ENCODE measurements at places on chromosomes 4 and X.

- peak; percentile 14 for DNase-seq
Observed at GRCh38 chr4:184097241-184097605, 120.5 kb downstream of the ENPP6 start.

GRCh38 chr4:130640592-130640991, 1544.6 kb downstream of the C4orf33 start:
- no peak for DNase-seq

DNA sequence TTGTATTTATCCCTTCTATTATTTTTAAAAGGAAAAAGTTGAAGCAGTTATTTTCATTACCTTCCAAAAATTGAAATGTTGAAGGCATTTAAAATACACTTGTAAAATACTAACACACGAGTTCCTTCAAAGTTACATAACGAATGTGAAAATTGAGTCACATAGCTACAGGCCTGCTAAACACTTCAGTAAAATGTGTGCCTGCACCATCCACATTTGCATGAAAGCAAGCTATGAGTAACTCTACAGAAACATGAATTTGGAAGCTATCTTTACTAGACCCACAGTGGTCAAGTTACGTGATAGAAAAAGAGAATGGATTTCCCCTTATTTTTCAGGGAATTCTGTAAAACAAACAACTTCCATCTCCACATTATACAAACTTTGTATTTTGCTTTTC, 1148.8 kb upstream of the PCDH7 start:
- DNase-seq: no peak

- no peak for DNase-seq
Observed at GRCh38 chrX:20233336-20233735, 33.4 kb downstream of the RPS6KA3 start.

GRCh38 chrX:101485212-101485949, at the start of gene ARMCX4:
Gene ARMCX4, plus strand, starts transcription at chrX:101485456. Its CDS starts 3,134 bp downstream, at chrX:101488590.
- peak; percentile 78 for DNase-seq

- no peak for DNase-seq
Observed at GRCh38 chrX:10352536-10352935, 195.8 kb downstream of the CLCN4 start.

DNA sequence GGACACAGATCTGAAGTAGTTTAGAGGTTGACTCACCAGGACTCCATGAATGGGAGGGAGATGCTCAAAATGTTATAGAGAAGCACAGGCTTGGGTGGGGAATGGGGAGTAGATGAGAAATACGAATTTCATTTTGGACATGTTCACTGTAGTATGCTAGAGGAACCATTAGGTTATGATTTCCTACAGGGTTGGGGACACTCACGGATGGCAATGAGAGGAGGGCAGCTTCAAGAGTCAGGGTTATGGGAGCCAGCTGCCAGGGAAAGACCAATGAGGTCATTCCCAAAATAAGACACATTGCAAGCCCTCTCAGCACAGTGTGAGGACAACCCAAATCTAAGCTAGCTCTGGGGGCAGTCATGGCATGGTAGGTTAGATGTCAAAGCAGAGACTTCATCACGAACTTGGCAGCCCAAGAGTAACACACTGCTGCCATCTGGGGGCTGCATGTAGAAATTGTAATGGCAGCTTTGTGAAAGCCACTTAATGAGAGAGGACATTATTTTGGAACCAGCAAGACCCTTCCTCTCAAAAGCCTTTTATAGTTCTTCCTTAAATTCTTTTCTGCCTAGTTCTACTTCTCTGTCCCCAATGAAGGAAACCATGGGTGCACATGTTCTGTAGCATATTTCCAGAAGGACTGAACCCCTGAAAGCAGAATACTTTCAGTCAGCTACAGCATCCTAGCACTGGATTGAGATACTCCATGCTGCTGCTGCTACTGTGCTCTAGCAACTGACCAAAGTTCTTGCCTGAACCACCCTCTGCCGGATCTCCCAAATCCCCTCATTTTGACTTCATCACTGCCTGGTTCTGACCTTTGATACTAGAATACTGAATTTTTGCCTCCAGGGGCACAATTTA, 16.2 kb upstream of the ZCCHC12 start:
- DNase-seq: peak; percentile 38

DNA sequence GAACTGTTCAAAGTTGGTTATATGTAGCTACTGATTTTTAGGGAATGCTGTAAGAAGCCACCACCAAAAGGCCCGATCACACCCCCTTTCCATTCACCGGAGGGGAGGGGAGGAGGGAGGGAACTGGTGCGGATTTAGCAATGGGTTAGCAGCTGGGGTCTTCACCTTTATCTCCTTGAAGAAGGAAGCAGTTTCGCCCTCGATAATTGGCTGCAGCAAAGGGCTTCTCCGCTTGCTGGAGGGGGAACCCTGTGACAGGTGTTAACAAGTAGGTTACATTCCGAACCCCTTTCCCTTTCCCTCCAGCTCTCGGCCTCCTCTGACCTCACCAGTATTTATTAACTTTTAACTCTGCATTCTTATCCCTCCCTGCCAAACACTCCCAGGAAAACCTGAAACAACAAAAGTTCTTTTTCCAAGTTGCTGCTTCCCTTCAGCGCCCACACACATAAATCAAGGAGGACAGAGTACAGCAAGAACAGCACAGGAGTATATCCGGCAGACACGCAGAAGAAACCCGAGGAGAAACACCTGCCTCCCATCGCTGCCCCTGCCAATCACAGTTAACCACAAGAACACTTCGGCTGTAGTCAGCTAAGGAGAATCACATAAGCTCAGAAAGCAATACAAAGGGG, 39.8 kb upstream of the NAP1L5 start:
- DNase-seq: no peak

- no peak for DNase-seq
Observed at GRCh38 chr4:143514169-143514495, 630 bp downstream of the SMARCA5 start.

- DNase-seq: no peak
Observed at GRCh38 chrX:9676306-9676705, 89.3 kb downstream of the GPR143 start.

- peak; percentile 28 for DNase-seq
Observed at GRCh38 chr4:169116270-169116901, 106.3 kb upstream of the CBR4 start.

GRCh38 chr4:91577864-91578263, 725.9 kb upstream of the GRID2 start:
- no peak for DNase-seq

DNA sequence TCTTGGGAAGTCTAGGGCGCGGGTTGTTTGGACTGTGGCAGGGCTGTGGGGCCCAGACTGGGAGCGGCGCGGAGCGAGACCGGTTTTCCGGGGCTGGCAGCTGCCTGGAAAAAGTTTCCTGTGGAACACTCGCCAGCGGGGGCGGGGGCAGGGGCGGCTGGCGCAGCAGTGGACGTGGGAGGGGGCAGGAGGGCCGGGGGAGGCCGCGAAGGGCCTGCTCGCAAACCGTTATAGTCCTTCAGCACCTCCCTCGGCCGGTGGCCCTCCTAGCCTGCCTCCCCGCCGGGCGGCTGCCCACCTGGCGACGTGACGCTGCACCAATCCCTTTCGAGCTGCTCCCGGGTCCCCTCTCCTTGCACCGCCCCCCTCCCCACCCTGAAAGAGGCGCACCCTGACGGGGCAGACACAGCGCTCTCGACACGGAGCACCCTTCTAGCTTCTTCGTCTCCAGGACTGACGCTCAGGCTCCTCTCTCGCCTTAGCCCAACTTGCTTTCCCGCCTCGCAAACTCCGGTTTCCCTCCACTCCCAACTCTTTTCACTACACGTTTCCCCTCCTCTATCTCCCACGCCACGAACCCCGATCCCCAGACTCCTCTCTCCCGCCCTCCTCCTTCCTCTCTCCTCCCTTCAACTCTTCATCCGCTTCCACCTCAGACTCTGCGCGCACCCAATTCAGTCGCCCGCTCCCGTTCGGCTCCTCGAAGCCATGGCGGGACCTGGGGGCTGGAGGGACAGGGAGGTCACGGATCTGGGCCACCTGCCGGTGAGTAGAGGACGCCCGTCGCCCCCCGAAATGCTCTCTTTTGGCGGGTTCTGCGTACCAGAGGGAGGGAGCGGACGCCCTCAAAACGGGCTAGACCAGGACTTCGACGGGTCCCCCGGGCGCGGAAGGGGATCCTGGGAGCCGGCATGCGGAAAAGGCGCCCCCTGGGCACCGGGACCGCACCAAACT, at the start of gene NRK:
Gene NRK, plus strand, starts transcription at position 402 of the 954 bp plus-strand sequence. Its CDS starts 307 bp downstream, at position 709.
- no peak for DNase-seq

GRCh38 chr4:10897076-10897475, 212.5 kb upstream of the CLNK start:
- no peak for DNase-seq

DNA sequence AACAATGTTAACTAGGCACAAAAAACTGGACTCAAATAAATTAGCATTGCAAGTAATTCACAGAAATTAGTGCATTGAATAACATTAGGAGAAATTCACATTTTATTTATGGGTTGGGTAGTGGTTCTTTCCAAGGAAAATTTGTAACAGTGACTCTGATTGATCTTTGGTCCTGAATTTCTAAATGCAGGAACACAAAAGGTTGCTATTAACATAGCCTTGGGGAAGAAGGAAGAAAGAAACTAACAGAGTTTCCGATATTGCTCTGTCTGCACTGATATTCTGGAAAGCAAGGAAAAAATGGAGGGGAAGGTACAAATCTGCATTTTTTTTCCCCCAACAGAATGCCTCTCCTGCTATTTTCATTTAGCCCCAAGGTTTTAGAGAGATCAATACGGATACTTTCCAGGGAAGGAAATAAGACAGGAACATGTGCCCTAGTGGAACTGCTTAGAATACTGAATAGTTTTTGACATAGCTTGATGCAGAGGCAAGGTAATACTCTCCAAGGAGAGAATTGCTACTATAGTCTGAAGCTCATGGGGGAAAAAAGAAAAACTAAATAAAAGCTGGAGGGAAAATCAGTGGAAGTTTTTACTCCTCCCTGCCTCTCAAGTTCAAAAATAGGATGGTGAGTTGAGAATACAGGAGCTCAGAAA, 490.1 kb downstream of the RAPGEF2 start:
- no peak for DNase-seq

- DNase-seq: no peak
Observed at GRCh38 chrX:4935846-4936245, 1222.4 kb upstream of the PRKX start.

DNA sequence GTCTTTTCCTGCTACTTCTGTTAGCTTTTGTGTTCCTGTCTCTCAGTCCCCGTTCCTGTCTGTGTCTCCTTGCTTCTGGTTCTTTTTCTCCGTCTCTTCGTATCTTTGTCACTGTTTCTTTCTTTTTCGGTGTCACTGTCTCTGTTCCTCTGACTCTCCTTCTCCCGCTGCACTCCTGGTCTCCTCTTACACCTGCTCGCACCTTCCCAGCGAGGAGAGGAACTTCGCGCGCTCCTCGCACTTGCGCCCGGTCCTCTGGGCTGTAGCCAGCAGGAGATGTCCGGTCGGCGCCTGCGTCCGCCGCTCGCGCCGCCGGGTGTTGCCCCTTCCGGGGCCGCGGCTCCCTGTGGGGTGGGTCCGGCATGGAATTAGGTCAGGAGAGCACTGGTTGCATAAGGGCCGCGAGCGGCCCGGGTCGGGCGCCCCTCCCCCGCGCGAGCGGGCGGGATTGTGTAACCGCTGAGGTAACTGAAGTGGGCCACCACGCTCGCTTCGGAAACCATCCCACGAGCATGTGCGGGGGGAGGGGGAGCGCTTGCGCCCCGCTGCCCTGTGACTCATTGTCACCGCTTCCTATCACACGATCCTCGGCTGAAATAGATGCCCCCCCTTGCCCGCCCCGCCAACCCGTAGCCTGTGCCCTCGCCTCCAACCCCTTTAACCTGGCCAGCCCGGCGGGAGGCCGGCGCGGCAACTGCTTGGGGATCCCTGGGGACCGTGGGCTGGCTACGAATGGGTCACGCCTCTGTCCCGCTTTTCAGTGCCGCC, 1.6 kb downstream of the LONRF3 start:
- DNase-seq: peak; percentile 58

GRCh38 chr4:41744572-41745291, 3.8 kb downstream of the PHOX2B start:
- DNase-seq: no peak

DNA sequence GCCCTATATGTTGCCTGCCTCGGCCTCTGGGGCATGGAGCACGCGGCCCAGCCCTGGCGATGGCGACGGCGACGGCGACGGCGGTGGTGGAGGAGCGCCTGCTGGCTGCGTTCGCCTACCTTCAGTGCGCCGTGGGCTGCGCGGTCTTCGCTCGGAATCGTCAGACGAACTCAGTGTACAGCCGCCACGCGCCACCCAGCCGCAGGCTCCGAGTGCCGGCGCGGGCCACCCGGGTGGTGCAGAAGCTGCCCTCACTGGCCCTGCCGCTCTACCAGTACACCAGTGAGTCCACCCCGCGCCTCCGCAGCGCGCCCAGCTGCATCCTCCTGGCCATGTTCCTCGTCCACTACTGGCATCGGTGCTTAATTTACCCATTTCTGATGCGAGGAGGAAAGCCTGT, 83.7 kb upstream of the F9 start:
- DNase-seq: no peak

DNA sequence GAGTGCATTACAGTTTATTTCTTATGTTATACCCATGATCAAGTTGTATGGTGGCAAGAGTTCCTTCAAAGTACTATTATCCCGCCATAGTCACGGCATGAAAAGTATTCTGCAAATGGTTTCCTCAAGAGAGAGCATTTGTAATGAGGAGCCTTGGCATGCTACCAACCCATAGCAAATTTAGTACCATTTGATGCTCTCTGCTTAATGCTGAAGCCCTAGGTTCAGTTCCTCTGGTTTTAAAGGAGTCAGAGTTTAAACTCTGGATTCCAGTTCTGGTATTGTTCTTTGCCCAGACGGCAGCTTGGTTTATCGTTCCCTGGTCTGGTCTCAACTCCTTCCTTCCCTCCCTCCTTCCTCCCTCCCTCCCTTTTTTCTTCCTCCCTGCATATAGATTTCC, 371.3 kb downstream of the BMPR1B start:
- no peak for DNase-seq

DNA sequence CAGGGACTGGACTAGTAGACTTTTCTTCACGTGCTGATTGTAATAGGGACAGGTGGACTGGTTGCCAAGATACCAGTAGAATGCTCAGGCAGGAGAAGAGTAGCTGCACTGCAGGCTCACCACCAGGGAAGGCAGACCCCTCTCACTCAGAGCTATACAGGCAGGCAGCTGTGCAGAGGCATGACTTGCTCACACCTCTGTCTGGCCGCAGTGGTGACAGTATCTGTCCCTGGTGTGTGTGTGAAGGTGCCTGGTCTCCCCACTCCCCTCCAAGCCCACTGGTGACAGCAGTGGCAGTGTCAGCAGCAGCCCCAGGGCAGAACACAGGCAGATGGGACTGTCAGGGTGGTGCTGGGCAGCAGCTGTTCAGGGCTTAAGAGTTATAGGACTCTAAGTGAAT, 140.7 kb downstream of the RPS6KA6 start:
- DNase-seq: no peak

- no peak for DNase-seq
Observed at GRCh38 chrX:101210630-101211029, 9.0 kb upstream of the DRP2 start.

- no peak for DNase-seq
Observed at GRCh38 chrX:132277953-132278614, 58.8 kb upstream of the RAP2C start.

DNA sequence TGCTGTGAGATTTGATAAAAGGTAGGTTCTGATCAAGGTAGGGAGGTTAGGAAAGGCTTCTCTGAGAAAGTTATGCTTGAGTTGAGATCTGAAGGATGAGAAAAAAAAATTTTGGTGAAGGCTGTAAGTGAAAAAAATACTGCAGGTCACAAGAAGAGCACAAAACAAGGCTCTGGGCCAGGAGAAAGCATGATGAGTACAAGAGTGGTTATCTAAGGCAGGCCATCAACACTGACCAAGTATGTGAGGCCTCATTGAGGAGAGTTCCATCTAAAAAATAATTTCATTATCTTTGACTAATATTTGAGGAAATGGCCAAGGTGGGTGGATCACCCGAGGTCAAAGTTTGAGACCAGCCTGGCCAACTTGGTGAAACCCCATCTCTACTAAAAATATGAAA, 71.6 kb upstream of the SLC4A4 start:
- no peak for DNase-seq

Measured in anterior cingulate cortex (tissue), 58 donors.